GM04503 (cell line): ENCODE measurements at places on chromosomes 7 and 10.

DNA sequence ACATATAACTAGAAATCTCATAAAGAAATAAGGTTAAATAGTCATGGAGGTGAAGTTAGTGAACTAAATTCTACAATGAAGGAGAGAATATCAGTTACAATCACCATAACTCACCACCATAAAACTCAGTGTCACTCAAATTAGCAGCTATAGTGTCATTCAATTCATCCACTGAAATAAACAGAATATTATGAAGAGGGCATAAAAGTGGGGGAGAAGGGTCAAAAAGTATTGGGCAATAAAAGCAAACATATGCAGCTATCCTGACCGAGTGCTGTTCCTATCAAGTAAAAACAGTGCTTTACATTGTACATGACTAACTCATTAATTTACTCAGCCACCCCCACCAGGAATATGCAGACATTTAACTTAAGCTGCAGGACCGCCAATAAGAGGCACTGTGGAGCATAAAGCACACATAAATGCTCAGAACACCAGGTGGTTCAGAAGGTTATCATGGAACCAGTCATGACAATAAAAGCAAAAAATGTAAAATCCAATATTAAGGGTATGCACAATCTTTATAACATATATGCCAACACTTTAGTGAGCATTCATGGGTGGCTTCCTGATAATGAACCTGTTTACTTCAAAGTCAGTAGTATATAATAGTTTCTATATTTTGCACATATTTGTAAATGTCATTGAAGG, 95.5 kb upstream of the LAMB4 start:
- no peak for DNase-seq

DNA sequence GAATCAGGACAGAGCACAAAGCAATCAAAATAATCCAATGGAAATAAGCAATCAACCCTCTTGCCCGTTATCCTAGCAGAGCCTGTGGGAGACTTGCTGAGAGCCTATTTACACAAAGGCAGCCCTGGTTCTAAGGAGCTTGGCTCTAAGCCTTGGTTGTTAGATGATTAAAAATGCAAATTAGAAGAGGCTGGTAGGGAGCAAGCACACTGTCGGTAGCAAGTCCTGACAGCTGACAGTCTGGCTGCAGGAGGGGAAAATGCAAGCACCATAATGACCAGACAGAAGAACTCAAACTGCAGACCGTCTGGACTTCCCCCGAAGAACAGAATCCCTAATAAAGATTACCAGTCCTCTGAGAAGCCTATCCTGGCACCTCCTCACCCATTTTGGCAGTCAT, 131.8 kb upstream of the CTTNBP2 start:
- DNase-seq = no peak

- DNase-seq = no peak
Observed at GRCh38 chr7:37775921-37776320, 72.5 kb upstream of the NME8 start.

DNA sequence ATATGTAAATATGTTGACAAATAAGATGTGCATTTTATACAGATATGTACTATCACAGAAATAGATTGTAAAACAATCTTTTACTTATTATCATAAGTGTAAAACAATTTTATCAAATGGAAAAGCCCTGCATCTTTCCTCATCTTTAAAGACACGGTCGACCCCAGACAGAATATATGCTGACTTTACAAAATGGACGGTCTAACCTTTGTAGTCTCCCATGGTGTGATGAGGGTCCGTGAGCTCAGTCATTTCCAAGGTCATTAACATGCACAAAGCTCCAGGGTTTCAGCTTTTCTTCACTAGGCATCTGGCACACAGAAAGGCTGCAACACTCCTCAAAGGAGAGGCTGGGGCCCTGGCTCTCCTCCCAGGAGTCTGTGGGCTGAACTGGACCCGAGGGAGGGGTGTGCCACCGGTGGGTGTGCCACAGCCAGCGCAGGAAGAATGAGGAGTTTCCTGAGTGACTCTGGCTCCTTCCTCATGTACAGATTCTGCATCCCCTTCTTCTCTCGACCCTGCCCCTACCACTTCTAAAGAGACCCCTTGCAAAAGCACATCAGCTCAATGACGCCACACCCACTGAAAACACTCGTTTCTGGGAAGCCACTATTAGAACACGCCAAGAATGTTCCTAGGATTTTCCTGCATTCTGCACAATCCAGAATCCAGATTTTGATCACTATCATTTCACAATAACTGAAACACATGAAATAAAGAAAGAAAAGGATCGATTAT, 26.2 kb upstream of the ABLIM1 start:
- no peak for DNase-seq

- DNase-seq = no peak
Observed at GRCh38 chr7:93364806-93365205, 132.6 kb downstream of the VPS50 start.

DNA sequence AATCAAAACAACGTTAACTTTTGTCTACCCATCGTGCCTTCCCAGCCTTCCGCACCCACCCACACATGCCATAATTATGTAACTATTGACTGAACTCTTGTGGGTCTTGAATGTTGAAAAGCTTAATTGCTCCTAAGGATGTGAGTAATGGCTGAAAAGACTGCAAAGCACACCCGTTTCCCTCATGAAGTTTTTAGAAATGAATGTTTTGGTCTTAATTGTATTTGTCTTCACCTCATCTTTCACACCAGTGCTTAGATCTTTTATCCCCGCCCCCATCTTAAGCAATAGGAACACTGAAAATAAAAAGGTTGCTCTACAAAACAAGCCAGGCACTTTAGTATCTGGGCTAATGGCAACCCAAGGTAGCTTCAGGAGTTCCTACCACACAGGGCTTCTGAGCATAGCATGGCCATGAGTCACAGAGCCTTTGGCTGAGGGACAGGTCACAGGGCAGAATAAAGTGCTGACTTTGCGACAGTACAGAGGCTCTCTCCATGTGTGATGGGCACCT, 690.5 kb downstream of the PARD3 start:
- DNase-seq = peak; percentile 49

DNA sequence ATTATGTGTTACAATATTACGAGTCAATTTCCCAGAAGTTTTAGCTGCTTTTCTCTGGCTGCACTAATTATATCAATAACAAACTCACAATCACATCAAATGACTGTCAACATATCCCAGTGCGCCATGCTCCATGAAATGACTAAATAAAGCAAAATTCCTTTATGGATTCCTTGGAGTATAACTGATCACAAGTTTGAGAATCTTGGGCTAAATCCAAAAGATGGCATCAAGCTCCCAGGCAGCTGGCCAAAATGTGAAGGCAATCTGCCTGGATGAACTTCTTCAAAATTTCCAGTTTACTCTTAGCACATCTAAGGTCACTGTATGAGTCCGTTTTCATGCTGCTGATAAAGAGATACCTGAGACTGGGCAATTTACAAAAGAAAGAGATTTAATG, 210.8 kb downstream of the CCSER2 start:
- DNase-seq = peak; percentile 44

DNA sequence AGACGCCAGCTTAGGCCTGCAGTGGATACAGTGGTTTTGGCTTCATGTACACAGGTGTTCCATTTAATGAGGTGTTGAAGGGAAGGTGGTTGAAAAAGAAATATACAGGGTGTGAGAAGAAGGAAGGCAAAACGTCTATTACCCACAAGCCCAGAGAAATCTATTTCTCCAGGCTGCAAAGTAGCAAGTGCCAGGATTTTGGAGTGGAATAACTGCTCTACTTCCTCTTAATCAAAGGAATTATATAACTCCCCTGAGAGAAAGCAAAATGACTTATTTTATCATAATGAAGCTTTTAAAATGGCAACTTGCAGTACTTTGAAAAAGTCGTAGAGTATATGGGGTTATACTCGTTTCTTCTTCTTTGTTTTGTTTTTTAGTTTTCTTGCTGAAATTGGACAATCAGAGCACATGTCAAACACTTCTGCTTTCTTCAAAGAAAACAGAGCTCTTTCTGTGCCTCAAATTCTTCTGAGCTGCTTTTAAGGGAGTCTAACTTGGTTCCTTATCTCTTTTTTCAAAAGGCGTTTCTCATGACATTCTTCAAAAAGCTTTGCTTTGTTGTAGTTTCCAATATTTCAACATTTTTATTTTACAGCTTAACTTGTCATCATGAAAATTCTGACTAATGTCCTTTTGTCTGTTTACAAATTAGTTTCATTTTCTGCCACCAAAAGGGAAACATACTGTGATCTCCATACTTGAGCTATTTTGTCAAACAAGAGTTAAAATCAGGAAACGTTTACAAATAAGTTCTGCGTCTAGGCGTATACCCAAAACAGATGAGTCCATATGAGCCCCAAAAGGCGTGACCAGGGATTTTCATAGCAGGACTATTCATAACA, 289.7 kb downstream of the FRMD4A start:
- DNase-seq = no peak

GRCh38 chr10:31912898-31913850, 15.5 kb downstream of the ARHGAP12 start:
- DNase-seq = no peak

- no peak for DNase-seq
Observed at GRCh38 chr7:137417464-137417863, 73.9 kb upstream of the PTN start.

- no peak for DNase-seq
Observed at GRCh38 chr10:29314726-29315125, 25.9 kb downstream of the LYZL1 start.

DNA sequence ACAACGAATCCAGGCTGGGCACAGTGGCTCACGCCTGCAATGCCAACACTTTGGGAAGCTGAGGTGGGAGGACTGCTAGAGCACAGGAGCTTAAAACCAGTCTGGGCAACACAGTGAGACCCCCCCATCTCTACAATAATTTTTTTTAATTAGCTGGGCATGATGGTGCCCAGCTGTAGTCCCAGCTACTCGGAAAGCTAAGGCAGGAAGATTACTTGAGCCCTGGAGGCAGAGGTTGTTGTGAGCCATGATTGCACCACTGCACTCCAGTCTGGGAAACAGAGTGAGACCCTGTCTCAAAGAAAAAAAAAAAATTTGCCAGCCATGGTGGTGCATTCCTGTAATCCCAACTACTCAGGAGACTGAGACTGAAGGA, 396.3 kb downstream of the KCNMA1 start:
- no peak for DNase-seq

DNA sequence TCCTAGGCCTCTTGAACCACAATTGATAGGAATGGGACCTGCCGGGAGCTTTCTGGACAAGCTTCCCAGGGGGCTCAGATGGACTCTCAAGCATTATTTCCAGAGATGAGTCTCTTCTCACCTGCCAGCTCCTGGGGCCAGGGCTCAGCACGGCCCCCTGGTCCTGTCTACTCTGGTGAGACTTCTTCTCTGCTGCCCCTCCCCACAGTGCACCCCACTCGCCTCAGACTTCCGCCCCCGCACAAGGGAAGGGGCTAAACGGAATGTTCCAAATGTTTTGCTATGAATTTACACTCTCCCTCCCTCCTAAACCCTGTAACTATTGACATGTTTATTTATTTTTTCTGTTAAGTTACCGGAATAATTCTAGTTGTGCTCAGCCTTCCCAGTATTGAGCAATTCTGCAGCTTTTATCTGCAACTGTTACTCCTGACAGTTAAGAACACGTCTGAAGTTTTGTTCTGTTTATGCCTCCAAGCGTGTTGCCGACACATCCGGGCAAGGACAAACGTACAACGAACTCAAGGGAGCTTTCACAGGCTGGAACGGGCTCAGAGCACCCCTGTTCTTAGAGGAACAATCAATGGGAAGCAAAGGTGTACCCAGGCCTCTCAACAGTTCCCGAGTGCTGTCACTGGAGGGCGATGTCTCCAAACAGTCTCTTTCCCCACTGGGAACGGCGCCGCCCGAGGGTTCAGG, 55.2 kb downstream of the FHIP2A start:
- DNase-seq = no peak
